Activated CD4-positive, alpha-beta T cell treated with anti-CD3 and anti-CD28 coated beads, Interleukin-10, Interleukin-2, amounts not matched to agents 100 ng/mL and 50 ng/mL, durations not matched to agents 16 hours and 8 hours (primary cell): ENCODE measurements at places on chromosomes 1 and 21.

- DNase-seq: no peak
Measured at GRCh38 chr1:2360588-2361364, 30.6 kb downstream of the MORN1 start.

DNA sequence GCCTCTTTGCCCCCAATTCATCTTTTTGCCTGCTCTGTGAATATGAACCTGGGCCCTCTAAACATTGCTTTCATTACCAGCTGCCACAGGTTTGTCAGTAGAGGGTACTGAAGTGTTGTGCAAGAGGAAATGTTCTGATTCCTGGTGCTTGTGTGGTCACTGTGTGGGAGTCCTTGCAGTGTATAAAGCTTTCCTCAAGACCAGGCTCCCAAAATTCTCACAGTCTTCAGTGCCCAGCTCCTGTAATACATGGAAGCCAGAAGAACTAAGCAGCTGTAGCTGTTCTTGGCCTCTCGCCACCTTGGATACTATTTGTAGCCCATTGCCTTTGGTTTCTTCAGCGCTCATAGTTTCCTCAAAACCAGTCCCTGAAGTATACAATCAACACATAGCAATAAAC, 1046.2 kb downstream of the BRINP3 start:
- no peak for DNase-seq

- no peak for DNase-seq
Measured at GRCh38 chr1:185348985-185349384, 31.9 kb upstream of the IVNS1ABP start.

DNA sequence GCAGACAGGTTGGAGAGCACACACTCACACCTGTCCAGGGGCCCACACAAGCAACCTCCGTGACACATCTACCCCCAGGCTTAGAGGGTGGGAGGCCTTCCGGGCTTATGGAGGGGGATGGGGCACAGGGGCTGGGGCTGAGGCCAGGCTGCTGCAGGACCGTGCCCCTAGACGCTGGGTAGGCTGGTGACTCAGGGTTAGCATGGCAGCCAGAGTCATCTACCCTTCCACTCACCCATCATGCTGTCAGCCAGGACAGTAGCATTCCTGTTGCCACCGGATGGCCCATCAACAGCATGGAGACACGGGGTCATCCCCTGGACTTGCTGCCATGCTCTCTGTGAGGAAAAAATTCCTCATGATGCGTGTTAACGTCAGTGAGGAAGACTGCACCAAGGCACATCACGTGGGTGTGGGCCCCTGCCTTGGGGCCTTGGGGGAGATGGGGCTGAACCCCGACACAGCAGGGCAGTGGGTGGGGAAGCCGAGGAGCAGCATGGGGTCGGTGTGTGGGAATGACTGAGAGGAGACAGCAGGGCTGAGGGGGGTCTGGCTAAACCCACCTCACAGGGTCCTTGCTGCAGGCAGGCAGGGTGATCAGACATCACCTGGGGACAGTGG, 52.8 kb downstream of the WNT9A start:
- no peak for DNase-seq

DNA sequence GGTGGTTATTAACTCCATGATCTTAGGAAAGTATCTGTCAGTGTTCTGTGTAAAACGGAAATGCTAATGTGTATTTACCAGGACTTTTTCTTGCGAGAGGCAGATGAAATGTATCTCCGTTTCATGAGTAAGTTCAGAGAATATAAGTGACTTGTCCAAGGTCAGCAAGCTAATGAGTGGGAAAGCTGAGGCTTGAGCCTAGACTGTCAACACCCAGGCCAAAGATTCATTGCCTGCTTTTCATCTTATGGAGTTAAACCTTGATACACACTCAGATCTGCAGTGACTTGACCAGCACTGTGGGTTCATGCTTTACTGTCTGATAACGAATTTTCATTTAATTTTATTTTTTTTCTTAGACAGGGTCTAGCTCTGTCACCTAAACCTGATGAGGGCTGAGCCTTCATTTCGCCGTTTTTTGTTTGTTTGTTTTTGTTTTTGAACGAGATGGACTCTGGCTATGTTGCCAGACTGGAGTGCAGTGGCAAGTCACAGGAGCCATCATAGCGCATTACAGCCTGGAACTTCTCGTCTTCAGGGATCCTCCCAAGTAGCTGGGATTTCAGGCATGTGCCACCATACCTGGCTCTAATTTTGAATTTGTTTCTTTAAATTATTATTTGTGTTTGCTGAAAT, 918 bp upstream of the JTB start:
- DNase-seq: no peak

- DNase-seq: no peak
Measured at GRCh38 chr1:180757657-180758056, 125.8 kb downstream of the XPR1 start.

DNA sequence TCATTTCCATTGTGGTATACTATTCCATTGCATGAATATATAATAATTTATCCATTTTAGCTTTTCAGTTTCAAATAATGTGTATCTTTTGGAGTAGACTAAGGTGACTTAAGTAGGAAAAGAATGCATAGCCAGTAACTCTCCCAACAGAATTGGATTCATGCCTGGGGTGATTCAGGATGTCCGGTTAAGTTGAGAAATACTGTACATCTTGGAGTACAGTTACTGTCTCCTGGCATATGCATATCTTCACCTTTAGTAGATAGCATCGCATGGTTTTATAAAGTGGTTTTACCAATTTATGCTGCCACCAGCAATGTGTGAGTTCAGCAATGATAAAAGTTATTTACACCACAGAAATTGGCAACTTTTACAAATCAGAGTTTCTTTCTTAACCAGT, 18.6 kb upstream of the SLC6A9 start:
- no peak for DNase-seq

DNA sequence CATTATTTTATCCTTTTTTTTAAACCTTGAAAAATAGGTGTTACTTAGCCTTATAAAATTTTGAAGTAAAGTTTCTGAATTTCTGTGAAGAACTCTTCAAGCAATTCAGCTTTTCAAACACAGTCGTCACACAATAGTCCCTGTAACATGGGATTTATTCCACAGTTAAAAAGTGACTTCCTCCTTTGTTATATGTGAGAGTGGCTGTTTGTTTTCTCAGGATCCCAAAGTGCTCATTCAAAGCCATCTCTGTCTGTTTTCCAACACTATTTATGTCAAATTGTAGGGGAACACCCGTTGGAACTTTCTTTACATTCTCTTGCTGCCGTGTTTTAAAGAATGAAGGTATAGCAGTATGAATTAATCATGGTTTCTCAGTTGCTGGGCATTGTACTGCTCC, 80.8 kb upstream of the GPR52 start:
- no peak for DNase-seq

DNA sequence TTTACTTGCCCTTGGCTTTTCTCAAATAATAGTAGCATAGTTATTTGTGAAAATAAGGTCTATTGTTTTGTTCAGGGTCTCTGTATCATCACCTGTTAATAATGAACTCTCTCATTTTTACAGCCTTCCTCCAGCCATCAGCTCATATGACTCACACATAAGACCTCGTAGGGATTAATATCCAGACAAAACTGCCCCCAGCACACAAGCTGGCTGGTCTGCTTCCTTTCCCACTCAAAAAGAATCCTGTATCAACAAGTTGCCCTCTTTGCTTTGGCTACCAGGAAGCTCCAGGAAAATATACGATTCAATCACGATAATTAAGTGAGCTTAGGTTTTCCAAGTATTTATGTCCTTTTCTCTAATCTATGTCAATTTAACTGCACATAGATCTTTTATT, 119.2 kb downstream of the DMRTB1 start:
- no peak for DNase-seq

GRCh38 chr1:31227891-31228568, 11.7 kb downstream of the NKAIN1 start:
- DNase-seq: no peak

GRCh38 chr1:35536556-35537162, 20.5 kb downstream of the KIAA0319L start:
- DNase-seq: no peak

GRCh38 chr1:201719812-201720521, 109.0 kb upstream of the IPO9 start:
- DNase-seq: no peak

DNA sequence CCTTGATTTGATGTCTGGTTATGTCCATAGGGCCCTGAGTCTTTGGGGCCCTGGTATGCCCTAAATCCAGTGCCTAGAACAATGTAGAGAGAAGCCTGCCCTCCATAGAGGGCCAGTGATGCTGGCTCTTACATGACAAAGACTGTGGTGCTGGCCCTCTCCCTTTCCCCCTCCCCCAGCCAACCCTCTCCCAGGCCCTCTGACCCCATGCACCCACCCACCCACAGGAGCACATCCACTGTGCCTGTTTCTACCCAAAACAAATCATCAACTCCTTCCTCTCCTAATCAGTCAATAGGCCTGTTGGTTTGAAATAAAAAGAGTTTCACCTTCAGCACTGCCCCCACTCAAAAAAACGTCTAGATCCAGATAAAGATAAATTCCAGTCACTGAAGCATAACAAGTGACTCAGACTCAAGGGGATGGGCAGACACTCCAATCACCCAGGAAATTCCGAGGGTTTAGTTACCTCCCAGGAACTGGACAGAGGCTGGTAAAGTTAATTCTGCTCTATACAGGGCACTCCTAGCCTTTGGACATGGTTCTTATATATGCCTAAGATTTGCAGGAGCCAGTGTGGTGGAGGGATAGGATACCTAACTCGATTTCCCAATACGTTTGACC, 144.8 kb upstream of the VANGL1 start:
- no peak for DNase-seq

- DNase-seq: no peak
Measured at GRCh38 chr1:207938016-207938415, 27.1 kb upstream of the CD34 start.

DNA sequence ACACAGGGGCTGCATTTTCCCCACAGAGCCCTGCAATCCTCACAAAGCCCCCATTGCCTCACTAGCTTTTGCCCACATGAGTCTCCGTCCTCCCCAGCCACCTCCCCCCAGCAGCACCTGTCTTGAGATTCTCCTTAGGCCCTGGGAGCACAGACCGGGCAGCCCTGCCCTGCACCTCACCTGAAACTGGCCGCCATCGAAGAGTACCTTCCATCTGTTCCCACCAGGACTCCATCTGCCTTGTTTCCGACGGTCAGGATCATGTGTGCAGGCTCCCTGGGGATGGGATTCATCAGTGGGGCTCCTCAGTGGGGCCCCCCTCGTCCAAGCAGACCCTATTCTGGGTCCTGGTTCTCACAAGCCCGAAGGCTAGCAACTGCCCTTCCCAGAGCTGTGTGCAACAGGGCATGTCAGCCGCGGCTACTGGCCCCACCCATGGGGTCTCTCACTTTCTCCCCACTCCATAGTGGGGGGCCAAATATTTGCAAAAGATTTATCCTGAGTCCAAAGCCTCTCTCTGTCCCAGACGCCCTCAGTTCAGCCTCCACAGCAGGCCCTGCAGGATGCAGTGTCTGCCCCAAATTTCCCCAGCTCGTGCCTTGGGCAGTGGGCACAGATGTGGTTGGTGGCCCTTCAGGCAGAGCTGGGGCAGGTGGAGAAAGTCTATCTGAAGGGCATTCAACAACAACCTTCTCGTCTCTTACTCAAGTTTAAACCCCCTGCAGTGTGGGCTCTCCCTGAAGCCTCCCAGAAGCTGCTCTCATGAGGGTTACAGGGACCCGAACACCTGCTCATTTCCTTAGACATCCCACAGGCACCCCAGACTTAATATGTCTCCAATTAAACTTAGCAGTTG, 4.8 kb downstream of the PDZK1IP1 start:
- DNase-seq: no peak

DNA sequence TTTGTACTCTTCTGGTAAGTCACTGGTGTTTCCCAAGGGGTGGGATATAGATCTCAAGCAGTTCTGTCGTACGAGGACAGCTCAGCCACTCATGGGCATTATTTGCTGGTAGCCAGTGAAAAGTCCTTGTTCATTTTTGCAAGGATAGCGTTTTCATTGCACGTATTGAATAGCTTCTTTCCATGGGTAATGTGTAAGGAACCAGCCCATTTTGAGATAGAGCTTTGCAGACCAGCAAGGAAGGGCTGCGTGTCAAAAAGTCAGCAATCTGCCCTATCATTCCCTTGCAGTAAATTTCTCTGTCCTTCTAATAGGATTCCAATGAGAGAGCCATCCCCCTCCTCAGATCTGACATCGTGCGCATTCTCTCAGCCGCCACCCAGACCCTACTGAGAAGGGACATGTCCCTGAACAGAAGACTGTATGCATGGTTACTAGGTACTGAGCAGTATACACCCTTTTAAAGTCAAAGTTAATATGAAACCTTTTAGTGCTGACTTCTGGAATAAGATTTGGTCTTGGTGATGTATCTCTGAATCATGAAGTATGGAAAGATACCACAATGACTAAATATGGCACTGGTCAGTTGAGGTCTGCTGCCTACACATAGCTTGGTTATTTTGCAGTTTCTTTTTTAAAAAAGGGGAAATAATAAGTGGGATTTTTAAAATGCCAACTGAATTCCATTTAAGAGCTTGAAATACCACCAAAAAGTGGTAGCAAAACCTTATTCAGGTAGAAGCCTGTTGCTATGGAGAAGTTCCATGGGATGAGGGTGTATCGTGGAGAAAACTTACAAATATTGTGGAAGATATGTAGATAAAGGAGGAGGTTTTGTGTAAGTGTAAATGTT, 55.3 kb downstream of the DOP1B start:
- DNase-seq: peak; percentile 5

- DNase-seq: no peak
Measured at GRCh38 chr1:16116002-16116401, 39.9 kb downstream of the EPHA2 start.

- no peak for DNase-seq
Measured at GRCh38 chr1:44499306-44499705, 94.3 kb downstream of the RNF220 start.

- no peak for DNase-seq
Measured at GRCh38 chr1:229023651-229024300, 247.1 kb upstream of the RAB4A start.

DNA sequence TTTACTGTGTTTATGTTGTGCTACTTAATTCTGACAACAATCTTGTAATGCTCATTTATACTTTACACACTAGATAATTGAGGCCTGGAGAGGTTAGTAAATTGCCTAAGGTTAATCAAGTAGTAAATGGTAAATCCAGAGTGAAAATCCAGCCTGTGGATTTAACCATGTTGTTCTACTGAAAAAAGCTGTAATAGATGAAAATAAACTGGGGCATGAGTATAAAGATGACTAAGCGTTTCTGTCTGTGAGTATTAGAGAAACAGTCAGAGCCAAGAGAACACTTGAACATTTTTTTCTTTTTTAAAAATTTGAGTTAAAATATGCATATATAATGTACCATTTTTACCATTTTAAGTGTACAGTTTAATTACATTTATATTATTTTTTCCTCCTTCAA, 47.9 kb upstream of the LEPR start:
- no peak for DNase-seq

- no peak for DNase-seq
Measured at GRCh38 chr1:178937695-178938094, 66.8 kb upstream of the ANGPTL1 start.

- DNase-seq: no peak
Measured at GRCh38 chr1:225842788-225843425, 33.0 kb downstream of the EPHX1 start.
